ENCODE measurements at places on chromosomes 11 and 22. TPM values are rescaled to one million over a fixed set of nuclear protein-coding genes. Genes with fewer than 3 reads are reported as not detected.

The ISX gene
- total RNA-seq: not detected

The SLC43A3 gene
- total RNA-seq: 16.4 TPM

The EMID1 gene
- total RNA-seq: not detected

The KRTAP5-7 gene
- total RNA-seq: not detected

The MUC2 gene
- total RNA-seq: not detected

The GGTLC2 gene
- total RNA-seq: not detected

The DDT gene
- 91.0 TPM for total RNA-seq

The CCDC157 gene
- total RNA-seq: 1.2 TPM

The PTGDR2 gene
- total RNA-seq: not detected

The PKP3 gene
- total RNA-seq: 1.3 TPM

The KDELR3 gene
- total RNA-seq: 125 TPM

The SMC1B gene
- 0.13 TPM for total RNA-seq

The APOA5 gene
- not detected for total RNA-seq

The MFNG gene
- 2.4 TPM for total RNA-seq

The GPHA2 gene
- total RNA-seq: not detected

The SAA4 gene
- total RNA-seq: not detected

The AHNAK gene
- 750 TPM for total RNA-seq

The GSTT2B gene
- 0.79 TPM for total RNA-seq

Measured in aortic smooth muscle cell (primary cell).